ENCODE measurements at places on chromosomes 16 and 17. TPM values are rescaled to one million over a fixed set of nuclear protein-coding genes. Genes with fewer than 3 reads are reported as not detected.

GRCh38 chr16:62035115-62036092 lies 834 bp downstream of the CDH8 start:
- DNase-seq = peak; percentile 49

DNA sequence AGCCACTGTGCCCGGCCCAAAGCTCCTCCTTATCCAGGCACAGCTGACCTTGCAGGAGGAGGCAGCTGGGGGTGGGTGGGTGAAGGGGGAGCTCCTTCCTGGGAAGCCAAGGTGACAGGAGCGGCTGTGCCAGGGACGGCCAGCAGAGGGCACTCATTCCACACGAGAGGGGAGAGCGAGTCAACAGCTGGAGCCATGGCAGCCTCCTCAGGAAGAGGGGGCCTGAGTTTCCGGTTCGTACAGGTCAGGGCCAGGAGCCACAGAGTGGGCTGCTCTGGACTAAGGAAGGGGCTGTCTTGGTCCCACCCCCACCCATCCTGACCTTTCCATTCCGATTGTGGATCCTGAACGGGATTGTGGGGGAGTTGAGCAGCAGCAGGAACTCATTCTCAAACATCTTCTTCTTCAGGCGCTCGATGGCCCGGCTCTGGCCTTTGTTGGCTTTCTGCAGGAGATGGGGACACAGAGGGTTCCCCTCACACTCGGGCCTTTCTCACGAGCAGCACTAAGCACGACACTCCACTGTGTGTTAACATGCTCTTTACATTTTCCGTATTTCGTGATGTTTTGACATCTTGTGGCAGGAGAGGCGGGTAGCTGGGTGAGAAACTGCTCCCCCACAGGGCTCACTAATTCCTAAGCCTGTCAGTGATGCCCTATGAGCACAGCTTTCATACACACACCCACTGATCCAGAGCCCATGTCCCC lies 61.6 kb downstream of the TIMM22 start:
- DNase-seq = no peak

DNA sequence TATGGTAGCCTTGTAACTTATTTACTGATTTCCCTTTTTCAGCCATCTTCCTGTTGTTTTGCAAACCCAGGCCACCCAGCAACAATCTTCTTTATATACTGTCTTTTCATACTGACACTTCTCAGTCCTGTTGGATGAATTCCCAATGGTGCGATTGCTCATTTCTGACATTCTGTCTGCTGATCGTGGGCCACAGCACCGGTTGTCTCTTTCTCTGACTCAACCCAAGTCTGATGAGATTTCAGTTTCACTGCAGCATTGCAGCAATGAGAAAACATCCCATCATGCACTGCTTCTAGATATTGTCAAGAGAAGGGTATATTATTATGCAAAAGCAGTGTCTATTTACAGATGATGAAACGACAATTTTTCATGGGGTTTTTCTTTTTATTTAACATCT lies 349.2 kb upstream of the HSBP1 start:
- DNase-seq = no peak

RUNDC1 gene
- polyA plus RNA-seq = 17.5 TPM

- DNase-seq = peak; percentile 83
Observed at GRCh38 chr16:20385844-20386832, 18.4 kb downstream of the PDILT start.

- no peak for DNase-seq
Observed at GRCh38 chr17:51427323-51427811, 167.0 kb downstream of the UTP18 start.

DNA sequence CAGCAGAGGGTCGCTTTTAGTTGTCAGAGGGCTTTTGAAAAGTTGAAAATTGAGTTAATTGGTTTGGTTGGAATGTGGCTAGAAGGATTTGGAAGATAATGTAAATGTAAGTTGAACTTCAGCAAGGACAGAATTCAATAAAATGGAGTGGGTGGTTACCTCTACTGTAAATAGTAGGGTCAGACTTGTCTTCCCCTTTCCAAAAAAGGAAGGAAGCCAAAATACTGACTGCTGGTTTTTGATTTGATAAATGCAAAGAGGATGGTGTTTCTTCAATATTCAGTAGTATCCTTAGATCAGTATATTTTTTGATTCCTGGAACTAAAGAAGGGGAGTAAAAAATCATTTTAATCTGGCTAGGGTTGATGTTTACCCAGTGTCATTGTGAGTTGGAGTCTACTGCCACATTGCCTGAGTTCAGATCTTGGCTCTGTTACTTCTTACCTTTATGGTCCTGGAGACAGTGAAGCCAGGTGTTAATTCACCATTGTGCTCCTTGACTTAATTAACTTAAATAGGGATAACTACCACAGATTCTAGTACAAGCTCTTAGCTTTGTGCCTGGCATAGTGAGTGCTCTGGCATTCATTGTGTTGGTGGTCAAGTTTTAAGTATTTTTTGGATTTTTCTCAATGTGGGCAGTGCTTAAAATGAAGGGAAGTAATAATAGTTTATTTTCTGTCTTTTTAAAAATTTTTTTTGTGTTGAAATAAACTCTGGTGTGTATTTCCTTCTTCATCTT lies 4.4 kb downstream of the HAPSTR1 start:
- DNase-seq = no peak

GRCh38 chr17:2551493-2551892 lies 39.8 kb upstream of the METTL16 start:
- no peak for DNase-seq

GRCh38 chr17:16948587-16949376 lies 23.1 kb downstream of the TNFRSF13B start:
- peak; percentile 5 for DNase-seq

GRCh38 chr17:81350320-81350890 lies 44.9 kb upstream of the BAHCC1 start:
- DNase-seq = no peak

DNA sequence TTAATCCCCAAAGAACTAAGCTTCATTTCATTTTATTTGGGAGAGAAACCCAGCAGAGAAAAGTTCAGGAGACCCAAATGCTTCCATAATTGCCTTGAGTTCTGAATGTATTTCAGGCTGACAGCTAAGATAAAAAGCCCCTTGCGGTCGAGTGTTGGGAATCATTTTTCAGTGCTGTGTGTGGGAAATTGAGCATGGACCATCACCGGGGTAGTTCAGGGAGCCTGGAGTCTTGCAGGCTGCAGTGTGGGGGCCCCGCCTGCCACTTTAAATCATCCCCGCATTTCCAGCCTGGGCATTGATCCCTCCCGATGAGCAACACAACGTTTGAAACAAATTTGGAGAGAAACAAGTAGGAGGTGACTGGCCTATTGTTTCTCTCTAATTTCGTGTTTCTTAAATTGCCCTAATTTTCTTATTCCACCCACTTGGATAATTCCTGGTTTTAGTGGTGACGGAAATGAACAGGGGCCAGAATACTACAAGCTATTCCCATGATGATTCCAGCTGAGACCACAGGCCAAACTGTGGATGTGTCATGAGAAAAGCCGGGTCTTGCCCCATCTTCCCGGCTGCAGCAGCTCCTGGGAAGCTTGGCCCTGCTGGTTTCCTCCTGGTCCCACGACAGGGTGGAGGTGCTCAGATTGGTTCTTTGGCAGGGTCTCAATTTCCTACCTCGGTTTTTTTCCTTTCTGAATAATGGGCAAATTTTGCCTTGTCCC lies 75.1 kb downstream of the FOXL1 start:
- no peak for DNase-seq

- DNase-seq = no peak
Observed at GRCh38 chr16:47017636-47018035, 44.2 kb upstream of the DNAJA2 start.

PRMT7 gene
- polyA plus RNA-seq = 47.9 TPM

ITGAD gene
- polyA plus RNA-seq = not detected

DNA sequence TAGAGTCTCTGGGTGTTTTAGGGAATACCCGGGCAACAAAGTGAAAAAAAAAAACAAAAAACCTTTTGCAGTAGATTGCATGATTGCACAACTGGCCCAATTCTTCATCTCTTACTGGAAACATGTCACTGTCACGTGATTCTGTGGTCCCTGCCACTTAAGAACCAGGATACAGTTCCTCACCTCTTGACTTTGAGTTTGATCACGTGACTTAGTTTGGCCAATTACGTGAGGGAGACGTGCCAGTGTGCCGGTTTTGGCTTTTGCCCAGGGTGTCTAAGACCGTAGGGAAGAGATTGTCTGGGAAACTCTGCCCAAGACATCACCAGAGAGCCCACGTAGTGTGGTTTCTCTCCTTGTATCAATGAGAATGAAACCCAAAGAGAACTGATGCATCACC lies 88.7 kb downstream of the GRIN2A start:
- DNase-seq = no peak

NXPH3 gene
- polyA plus RNA-seq = 5.8 TPM

CRYM gene
- 11.1 TPM for polyA plus RNA-seq

CHST6 gene
- 1.1 TPM for polyA plus RNA-seq

GRCh38 chr17:17320188-17320910 lies 17.2 kb downstream of the NT5M start:
- DNase-seq = peak; percentile 8

All from testis (tissue), 5 donors.